ENCODE measurements at places on chromosomes 4 and X. TPM values are rescaled to one million over a fixed set of nuclear protein-coding genes. Genes with fewer than 3 reads are reported as not detected.

DNA sequence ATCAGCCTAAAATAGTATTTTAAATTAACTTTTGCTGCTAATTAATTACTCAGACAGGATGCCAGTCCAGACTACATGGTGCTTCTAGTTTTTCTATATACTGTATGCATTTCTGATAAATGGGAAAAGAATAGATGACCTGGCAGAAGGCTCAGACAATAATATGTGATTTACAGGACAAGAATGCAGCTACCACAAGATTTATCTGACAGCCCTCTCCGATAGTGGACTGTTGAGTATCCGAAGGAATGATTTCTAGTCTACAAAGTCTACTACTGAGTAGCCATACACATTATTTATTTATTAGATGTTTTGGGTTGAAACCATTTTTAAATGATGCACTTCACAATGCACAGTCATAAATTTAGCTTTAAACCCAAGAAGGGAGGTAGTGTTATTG lies 212.8 kb downstream of the MAB21L2 start:
- no peak for DNase-seq

The SMARCA5 gene
- total RNA-seq = 37.7 TPM

DNA sequence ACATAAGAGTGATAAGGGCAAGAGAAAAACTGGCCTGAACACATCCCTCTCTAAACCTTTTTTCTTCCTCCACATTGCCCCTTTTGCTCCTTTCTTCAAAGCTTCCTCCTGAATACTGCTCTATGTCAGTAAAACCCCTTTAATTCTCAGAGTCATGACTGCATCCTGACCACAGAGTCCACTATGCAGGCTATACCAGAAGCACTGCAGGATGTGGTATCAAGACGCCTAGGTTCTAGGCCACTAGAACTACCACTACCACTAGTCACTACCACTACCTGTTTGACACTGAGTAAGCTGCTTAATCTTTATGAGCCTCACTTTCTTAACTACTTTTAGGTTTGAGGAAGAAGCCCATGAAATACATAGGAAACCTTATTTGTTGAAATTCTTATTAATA lies 38.7 kb downstream of the ARHGEF9 start:
- DNase-seq = no peak

DNA sequence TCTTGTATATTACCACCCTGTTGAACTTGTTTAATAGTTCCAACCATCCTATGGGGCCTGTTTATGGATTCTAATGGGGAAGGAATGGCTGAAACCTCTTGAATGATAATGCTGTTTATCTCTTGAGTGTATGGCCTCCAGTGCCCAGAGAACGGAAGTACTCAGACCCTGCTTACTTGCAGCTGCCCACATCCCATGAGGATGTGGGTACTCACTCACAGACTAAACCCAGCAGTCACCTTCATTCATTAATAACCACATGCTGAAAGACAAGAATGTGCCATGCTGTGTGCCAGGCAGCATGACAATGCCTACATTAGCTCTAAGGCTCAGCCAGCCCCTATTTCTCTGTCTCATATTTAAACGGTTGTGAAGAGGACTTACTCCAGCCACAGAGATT lies 5.9 kb upstream of the ARMCX5 start:
- no peak for DNase-seq

DNA sequence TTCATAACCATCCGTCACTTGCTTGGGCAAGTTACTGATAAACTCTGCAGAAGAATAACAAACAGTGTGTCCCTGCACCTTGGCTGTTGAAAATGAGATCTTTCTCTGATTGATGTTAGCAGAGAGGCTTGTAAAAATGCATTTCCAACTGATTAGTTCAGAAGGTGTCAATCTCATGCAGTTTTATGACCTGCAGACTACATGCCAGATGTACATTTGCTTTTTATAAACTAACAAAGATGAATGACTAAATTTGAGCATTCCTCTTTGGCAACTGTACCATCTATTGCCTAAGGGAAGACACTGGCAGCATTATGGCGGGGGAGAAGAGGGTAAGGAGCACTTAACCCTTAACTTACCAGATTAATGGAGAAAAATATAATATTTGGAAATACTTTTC lies 192.8 kb downstream of the DCTD start:
- no peak for DNase-seq

DNA sequence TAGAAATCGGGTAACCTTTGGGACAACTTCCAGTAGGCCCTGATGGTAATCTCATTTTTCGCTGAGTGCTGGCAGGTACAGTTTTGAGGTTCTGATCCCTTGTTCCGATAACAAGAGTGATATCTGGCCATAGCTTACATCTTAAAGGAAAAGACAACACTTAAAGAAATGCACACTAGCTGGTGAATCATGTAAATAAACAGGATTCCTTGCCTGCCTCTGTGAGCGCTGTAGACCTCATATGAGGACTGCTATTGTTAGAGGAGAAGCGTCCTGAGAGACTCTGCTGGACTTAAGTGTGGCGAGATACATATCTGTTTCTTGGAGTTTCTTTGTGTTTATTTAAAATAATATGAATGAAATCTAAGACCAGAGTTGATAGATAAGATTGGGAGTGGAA lies 149.3 kb upstream of the SLC4A4 start:
- DNase-seq = no peak

The PCYT1B gene
- total RNA-seq = 0.27 TPM

DNA sequence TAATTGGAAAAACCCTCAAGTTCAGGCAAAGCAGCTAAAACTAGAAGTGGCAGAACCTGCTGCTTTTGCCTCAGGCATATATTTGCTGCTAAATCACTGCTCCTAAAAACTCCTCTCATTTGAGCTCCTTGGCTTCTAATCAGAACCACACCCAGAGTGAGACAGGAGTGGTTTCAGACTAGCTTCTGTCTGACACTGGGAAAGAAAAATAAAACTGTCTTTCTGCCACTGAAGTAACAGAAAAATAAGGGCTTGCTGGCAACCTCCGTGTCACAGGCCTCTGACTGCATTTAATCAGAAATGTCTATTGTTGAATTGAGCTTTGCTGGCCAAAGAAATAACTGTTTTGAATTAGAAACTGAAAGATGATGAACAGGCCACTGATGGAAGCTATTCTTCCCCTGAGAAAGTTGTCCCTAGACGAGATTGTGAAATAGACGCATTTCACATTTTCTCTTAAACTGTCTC lies 52.1 kb upstream of the RAP2C start:
- no peak for DNase-seq

DNA sequence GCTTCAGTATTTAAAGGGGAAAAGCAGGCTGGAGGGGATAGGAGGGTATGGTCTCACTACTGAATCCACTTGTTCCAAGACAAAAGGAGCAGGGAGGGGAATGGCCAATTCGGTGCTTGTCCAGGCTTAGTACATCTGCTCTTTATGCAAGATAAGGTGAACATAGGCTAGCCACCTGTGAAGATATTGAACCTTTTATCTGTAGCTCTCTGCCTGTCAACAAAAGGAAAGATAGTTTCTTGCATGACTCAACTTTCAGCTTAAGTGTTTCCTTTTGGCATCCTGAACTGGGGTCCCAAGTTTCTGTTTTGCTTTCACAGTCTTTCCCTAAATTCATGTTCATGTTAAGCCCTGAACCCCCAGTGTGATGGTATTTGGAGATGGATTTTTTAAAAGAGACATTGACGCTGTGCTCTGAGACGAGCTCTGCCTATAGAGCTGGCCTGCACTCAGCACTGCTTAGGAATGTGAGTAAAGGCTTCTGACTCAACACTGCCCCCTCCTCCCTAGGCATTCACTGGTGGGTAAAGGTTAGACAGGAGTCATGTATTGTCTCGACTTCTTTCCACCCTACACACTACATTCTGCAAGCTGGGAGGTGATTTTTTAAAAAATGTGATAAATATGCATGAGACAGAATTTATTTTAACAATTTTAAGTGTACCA lies 28.2 kb downstream of the FAM149A start:
- DNase-seq = no peak

GRCh38 chrX:8879750-8880149 lies 78.6 kb upstream of the FAM9A start:
- no peak for DNase-seq
